ENCODE measurements at places on chromosomes 6 and 20.

DNA sequence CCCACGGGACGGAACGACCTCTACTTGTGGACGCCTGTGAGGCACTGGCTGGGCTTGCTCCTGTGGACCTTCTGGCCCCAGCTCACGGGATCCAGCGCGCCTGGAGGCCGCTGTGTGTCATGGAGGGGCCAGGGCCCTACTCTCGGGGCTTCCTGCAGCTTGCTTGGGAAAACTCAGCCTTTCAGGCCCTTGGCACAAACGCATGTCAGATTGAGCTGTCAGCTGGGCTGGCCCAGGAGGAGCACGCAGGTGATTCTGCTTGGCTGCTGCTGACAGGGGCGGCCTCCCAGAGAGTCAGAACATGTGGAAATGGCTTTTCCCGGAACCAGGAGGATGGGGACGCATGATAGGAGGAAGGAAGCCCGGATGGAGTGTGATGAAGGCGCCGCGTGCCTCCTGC lies 39.7 kb downstream of the TMEM181 start:
- DNase-seq: no peak

- no peak for DNase-seq
Measured at GRCh38 chr6:15668918-15669317, 6.1 kb upstream of the DTNBP1 start.

- DNase-seq: no peak
Measured at GRCh38 chr6:151497905-151498304, 4.1 kb downstream of the CCDC170 start.

DNA sequence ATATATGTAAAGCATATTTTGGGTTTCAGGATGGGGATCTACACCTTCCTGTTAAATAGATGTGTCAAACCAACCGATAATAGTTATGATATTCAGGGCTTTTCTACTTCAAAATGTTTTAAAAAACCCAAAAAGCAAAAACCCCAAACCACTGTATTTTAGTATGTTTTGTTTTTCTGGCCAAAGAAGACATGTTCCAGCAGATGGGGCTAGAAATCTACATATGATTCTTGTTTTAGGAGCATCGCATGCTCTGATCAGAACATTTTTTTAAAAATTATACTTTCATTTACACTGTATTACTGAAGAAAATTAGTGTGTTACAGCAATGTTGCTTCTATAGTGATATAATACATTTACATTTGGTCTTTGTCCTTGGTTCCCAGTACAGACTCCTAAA lies 11.0 kb downstream of the RMND1 start:
- DNase-seq: peak; percentile 24

DNA sequence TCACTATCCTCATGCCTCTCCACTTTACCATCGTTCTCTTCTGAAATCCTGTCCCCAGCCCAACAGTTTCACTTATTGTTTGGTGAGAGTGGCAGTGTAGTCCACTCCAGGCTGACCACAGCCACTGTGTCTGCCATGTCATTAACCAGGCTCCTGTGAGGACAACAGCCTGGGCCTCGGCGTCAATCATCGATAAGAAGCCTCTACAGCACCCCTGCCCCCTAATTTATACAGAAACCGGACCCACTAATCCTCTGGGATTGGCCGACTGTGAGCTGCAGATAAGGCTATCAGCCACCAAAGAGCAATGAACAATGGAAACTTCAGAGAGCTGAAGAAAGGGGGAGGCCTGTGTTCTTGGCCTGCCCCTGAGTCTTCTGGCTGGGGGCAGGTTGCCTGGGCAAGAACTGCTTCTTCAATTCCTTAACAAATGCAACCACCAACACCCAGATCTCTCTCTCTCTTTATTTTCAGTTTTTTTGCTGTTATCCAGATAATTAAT lies 3.4 kb downstream of the EGFL8 start:
- no peak for DNase-seq
